ENCODE measurements at places on chromosomes 7 and 10. TPM values are rescaled to one million over a fixed set of nuclear protein-coding genes. Genes with fewer than 3 reads are reported as not detected.

GRCh38 chr7:137900137-137900536 is 53.4 kb upstream of the DGKI start:
- DNase-seq, result no peak

GRCh38 chr10:5616046-5616445 is 50.3 kb downstream of the ASB13 start:
- DNase-seq, result no peak

- DNase-seq, result no peak
Measured at GRCh38 chr7:36438211-36438610, 48.5 kb downstream of the ANLN start.

- DNase-seq, result peak; percentile 26
Measured at GRCh38 chr10:113945075-113945686, 90.7 kb downstream of the NHLRC2 start.

- DNase-seq, result no peak
Measured at GRCh38 chr7:49773936-49774458, 559 bp downstream of the VWC2 start.

DNA sequence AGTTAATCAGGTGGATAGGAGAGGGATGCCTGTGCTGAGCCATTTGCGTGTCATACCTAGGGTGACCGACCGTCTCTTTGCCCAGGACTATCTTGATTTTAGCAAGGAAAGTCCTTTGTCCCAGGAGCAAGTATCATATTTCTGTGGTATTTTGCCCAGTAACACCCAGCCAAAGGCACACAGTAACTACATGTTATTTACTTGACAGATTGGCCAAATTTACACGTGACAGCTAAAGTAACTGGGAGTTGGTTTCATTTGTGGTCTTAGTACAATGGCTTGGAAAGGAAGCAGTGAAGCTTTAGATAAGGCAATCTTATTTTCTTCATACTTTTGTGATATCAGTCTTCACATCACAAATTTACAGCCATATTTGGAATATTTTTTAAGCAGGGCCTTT is 142.1 kb downstream of the JCAD start:
- DNase-seq, result no peak

- DNase-seq, result no peak
Measured at GRCh38 chr10:49663596-49663995, 15.9 kb upstream of the C10orf53 start.

- no peak for DNase-seq
Measured at GRCh38 chr7:94311515-94311914, 83.2 kb upstream of the COL1A2 start.

DNA sequence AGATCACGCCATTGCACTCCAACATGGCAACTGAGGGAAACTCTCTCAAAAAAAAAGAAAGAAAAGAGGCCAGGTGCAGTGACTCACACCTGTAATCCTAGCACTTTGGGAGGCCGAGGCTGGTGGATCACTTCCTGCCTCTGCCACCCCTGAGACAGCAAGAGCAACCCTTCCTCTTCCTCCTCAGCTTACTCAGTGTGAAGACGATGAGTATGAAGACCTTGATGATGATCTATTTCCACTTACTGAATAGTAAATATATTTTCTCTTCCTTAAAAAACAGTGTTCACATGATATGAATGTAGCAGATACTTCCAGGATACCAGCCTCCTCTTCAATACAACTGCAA is 2.1 kb upstream of the ZKSCAN1 start:
- no peak for DNase-seq

GRCh38 chr10:114658175-114658574 is at the start of gene ABLIM1:
TSS of gene ABLIM1 (minus strand) at chr10:114658275. CDS start at chr10:114658200, 75 bp downstream.
- no peak for DNase-seq

DNA sequence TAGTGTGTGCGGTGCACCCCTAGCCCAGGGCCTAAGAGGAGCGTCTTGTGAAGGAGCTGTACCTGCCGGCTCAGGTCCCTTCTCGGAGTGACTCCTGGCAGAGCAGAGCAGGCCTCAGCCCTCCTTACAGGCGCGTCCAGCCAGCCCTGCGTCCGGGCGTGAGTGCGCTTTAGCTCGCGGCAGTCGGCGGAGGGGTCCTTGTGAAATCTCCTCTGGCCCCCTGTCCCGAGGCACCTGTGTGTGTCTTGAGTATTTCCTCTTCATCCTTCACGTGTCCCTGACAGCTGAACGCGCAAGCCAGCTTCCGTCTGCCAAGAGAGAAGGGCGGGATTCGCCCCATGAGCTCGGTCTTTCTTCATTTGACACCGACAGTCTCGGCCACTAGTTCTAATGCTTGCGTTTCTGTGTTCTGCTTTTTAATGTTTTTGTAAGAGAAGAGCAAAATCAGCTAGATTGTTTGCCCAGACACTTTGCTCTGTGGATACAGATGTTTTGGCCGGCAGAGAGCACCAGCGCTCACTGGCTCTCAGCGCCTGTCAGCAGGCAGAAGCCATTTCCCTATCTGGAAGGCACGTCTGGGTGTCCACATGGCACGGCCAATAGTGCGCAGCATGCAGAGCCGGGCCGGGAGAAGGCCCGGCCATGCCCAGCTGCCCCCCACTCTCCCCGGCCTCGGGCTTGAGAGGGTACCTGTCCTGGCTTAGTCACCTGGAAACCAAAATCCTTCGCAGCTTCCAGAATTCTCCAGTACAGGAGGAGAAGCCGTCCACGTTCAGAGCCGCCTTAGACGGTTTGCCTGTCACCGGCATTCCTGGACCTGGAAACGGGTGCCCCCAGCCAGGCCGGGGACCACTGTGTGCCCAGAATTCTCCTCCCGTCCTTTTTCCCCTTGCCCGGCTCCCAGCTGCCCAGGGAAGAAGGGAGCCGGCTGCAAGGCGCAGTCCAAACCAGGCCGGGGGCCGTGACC is 7.0 kb downstream of the GET4 start:
- no peak for DNase-seq

GRCh38 chr7:78543976-78544375 is 745.4 kb downstream of the PHTF2 start:
- no peak for DNase-seq

FBH1 gene
- total RNA-seq, result 30.8 TPM

CLCN1 gene
- total RNA-seq, result not detected
